ENCODE measurements at places on chromosomes 4 and X.

- no peak for DNase-seq
These were observed 3.7 kb downstream of the SLC25A14 start for GRCh38 chrX:130343411-130343810.

GRCh38 chrX:18702362-18703195 lies 4.9 kb upstream of the PPEF1 start:
- DNase-seq: no peak

DNA sequence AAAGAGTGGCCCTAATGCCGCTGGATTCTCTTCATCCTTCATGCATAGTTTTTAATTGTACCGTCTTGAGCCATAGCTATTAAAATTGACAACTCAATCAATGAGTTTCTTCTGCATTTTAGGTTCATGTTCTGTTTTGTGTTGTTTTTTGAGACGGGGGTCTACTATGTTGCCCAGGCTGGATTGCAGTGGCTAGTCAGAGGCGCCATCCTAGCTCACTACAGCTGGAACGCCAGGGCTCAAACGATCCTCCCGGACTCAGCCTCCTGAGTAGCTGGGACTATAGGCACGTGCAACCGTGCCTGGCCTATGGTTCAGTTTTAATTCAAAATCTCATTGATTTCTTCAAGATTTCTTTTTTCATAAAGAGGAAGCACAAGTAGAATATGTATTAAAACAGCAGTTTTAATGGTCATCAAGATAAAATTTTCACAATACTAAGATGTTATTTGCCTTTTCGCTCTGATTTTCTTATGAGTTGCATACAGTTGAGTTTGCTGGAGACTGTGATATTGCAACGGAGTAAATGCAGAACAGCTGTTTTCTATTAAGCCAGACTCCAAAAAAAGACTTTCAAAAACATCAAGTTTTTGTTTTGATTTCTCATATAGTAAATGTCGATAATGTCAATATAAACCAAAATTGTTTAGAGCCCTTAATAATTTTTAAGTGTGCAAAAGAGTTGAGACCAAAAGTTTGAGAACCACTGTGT lies 1.1 kb upstream of the STX18 start:
- DNase-seq: no peak

DNA sequence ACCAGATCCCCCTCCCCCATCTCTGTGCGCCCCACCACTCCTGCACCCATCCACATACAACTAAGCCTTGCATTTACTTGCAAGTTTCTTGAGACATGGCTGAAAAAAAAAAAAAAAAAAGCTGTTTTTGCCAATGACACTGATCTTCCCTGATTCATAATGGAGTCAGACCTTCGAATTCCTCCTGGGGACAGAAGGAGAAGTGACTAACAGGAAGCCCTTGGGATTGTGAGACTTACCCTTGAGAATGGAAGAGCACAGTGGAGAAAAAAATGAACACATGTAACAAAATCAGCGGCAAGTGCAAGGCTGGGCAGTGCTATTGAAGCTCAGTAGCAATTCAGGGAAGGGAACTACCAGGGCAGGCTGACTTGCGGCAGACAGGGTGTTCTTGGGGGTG lies 288.4 kb downstream of the BCOR start:
- no peak for DNase-seq

DNA sequence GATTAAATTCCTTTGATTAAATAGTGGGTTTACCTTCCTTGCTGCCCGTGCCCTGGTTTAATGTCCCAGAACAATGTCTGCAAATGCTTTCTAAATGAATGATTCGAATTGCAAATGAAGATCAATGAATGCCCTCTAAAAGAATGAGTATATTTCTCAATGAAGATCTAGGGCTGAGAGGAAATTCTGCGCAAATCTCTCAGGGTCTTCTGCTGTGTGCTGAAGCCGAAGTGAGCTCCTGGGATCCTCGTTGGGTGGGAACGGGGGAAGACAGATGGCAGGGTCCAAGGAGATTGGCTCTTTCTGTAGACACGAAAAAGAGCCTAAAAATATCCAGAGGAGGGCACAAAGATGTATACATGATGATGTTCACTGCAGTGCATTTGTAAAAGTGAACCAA lies 224.8 kb downstream of the STIM2 start:
- no peak for DNase-seq

GRCh38 chrX:28491941-28492340 lies 95.3 kb upstream of the IL1RAPL1 start:
- no peak for DNase-seq

GRCh38 chr4:77465271-77465670 lies 140.3 kb upstream of the CXCL13 start:
- no peak for DNase-seq

GRCh38 chr4:38060829-38061431 lies 100.7 kb downstream of the PTTG2 start:
- DNase-seq: no peak

GRCh38 chr4:152079543-152080293 lies 318.9 kb upstream of the GATB start:
- DNase-seq: no peak

DNA sequence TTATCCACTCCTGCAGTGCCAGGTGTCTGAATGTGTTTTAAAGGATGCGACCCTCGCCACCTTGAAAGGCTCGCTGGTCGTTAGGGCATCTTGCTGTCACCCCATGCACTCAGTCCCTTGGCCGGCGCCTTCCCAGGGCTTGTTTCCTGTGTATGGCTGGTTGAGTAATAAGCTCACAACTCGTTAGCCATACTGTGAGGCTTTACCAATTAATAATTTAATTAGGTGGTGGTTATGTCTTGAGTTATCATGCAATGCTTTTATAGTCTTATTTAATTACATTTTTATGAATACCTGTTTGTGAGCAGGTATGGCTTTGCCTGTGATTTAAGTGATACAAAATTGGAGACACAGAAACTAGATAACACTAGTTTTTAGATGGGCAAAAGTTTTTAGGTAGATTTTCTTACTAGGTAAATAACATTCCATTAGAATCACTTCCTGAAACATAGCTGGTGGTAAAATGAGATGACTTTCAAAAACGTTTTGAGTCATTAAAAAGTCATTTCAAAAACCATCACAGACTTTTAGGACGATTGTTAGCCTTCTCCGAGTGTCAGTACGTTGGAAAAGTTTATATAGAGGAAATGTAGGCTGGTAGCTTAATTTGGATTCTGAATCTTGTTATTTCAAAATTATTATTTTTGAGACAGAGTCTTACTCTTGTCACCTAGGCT lies 18.2 kb downstream of the PTTG2 start:
- no peak for DNase-seq

- DNase-seq: no peak
These were observed 15.1 kb upstream of the CAMK2D start for GRCh38 chr4:113776679-113777078.

GRCh38 chr4:126071346-126072333 lies 756.9 kb downstream of the FAT4 start:
- no peak for DNase-seq

GRCh38 chrX:38247051-38247450 lies 26.4 kb upstream of the SRPX start:
- no peak for DNase-seq

GRCh38 chr4:12875640-12876243 lies 608.4 kb downstream of the RAB28 start:
- no peak for DNase-seq

DNA sequence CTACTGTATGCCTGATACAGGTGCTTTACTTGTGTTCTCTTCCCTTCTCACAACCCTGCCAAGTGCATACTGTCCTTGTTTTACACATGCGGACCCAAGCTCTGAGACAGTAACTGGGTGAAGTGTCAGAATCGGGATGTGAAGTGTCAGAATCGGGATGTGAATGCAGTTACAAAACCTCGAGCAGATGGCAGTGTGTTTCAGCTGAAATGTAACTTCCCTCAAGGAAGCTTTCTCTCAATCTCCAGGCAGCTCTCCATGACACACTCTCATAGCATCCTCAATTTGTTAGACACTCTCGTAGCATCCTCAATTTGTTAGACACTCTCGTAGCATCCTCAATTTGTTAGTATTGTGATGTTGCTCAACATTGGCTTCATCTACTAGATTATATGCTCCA lies 1.1 kb upstream of the HPSE start:
- DNase-seq: no peak

DNA sequence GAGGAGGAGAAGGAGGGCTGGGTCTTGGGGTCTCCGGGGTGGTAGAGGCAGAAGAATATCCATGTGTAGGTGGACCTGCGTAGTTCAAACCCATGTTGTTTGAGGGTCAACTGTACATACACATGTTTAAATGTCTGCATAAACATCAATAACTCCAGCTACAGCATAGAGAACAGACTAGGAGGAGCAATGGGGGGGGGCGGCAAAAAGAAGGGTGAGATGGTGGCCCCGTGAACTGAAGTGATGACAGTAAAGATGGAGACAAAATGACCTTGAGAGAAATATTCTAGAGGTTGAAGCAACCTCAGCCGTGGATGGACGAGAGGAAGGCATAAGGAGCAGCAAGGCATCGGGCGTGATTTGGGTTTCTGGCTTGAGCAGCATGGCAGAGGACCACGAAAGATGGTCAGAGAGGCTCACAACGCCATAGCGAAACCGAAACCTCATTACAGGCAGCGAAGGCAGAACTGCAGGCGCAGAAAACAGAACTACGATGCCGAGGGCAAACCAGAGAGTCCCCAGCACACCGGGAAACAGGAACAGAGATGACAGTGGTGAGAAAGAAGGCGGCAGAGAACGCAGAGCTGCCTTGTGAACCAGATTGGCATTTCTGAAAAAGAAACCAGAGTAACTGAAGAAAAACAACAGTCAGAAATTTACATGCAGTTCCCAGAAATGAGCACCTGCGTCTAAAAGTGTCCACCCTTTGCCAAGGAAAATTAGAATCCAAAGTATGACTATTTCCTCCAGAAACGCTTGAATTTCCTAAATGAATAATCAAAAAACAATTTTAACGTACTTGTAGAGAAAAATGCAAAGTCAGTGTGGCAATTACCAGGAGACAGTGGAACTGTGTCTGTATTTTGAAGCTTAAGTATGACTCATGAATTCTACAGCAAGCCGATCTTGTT lies 50.3 kb upstream of the ENPP6 start:
- DNase-seq: peak; percentile 21

DNA sequence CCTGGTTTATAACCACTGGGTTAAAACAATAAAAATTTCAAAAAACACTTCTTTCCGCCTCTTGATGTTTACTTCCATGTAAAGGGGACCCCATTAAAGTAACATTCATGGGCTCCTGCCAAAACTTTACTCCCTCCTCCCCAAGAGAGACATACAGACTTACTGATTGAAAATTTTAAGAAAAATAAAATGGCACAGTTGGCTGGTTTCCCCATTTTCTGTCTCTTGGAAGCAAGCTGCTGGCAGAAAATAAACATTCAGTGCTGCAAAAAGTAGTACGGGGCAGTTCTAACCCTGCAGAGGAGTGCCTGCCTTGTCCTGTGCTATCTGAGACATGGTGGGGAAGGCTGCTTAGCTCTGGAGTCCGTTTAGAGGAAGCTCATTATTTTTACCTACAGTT lies 187.3 kb upstream of the INTU start:
- no peak for DNase-seq

DNA sequence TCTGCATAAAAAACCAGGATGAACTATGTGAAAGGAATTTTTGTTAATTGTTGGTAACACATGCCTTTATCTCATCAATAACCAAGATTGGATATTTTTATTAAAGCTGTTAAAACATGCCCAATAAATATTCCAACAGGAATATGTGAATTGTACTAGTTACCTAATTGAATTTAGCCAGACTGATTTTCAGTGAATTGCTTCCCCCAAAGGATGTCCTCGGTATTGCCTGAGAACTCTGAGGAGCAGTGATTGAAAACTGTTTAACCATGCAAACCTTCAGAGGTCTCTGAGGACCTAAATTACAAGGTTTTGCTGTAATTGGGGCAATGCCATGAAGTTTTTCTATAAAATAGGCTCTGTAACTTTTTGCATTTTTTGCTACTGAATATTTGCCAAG lies 66.6 kb downstream of the BLTP1 start:
- DNase-seq: no peak

- DNase-seq: no peak
These were observed 34.4 kb downstream of the PTTG2 start for GRCh38 chr4:37994569-37994968.

GRCh38 chr4:102501447-102501696 lies 213 bp downstream of the NFKB1 start:
- no peak for DNase-seq

DNA sequence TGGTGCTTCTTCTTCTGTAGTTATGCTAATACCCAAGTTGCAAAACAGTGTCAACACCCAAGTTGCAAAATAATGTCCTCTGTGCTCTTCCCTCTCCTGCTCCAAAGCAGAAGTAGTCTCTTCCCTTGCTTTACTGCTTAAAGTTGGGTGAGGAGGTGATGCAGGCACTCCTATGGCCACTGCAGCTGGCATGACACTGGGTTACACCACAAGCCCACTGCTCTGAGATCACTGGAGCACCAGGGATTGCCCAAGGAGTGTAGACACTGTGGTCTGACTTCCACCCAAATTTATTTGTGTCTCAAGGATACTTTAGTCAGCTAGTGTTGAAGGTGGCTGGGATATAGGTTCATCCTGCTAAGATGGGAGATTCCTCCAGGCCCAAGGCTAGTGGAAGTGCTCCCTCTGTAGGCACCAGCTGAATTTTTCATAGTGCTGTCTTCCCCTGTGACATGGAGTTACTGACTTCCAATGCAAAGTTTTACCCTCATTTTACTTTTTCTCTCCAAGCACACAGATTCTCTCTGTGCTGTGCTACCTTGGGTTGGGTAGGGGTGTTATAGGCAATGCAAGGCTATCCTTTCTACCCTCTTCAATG lies 196.2 kb upstream of the TENT5D start:
- DNase-seq: no peak

- DNase-seq: no peak
These were observed 654 bp upstream of the DDIT4L start for GRCh38 chr4:100190643-100191600.

DNA sequence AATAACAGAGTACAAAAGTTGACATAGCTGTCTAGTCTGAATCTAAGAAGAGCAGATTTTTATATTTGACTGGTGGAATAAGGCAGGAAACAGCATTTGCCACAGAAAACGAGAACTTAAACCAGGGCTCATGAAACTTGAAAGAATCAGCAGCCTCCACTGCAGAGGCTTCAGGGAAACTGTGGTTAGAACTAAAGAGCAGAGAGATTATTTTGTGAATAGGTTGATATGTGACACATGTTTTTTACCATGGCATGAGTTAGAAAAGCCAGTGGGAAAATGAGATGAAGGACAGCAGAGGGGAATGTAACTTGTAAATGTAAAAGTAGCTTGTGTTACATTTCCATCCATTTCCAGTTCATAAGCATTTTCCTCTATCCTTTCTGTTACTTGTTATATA lies 63.7 kb upstream of the CAMK2D start:
- no peak for DNase-seq

- no peak for DNase-seq
These were observed 8.6 kb downstream of the FAM200B start for GRCh38 chr4:15690020-15690809.

DNA sequence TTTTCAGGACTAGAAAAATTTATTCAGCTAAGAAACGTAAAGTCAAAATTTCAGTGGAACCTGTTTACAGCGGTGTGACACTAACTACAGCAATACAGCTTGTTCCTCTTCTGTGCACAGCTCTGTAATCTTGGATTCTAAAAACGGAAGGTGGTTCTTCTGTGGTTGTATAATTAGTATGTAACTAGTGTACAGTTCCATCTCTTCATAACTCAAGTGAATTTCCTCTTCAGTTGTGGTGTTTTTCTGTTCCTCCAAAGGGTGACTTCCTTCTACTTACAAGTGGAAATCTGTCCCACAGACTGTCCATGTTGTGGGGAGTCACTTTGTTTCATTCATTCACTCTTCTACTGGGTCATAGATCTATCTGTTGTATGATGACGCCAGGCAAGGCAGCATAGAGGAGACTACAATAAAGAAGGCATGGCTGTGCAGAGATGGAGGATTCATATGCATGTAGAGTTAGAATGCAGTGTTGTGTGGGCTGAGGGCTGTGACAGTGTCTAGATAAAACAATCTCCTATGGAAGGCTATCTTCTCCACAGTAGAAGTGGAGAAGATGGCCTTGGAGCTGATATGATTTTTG lies 5.4 kb downstream of the DAPP1 start:
- no peak for DNase-seq
